ENCODE measurements at places on chromosomes 1 and 21. TPM values are rescaled to one million over a fixed set of nuclear protein-coding genes. Genes with fewer than 3 reads are reported as not detected.

The CADM3 gene
- total RNA-seq, result 8.7 TPM

The AMY1A gene
- not detected for total RNA-seq

GRCh38 chr1:243818978-243819377 lies 31.1 kb downstream of the AKT3 start:
- no peaks in the 10 kb centered on the region for H3K36me3 ChIP-seq
- H3K27me3 ChIP-seq, result no peaks in the 10 kb centered on the region
- DNase-seq, result no peak
- no peaks in the 10 kb centered on the region for H3K4me1 ChIP-seq
- no peak overlapping the region for H3K27ac ChIP-seq

GRCh38 chr1:115409094-115410015 lies 71.3 kb upstream of the NGF start:
- H3K27ac ChIP-seq, result peak overlapping the region; percentile 6
- H3K4me1 ChIP-seq, result peaks cover 6% of the 10 kb centered on the region
- no peak for DNase-seq
- H3K4me3 ChIP-seq, result no peak overlapping the region

- no peaks in the 10 kb centered on the region for H3K36me3 ChIP-seq
- peaks cover 17% of the 10 kb centered on the region for H3K4me1 ChIP-seq
- peak overlapping the region; percentile 82 for H3K27ac ChIP-seq
- H3K27me3 ChIP-seq, result no peaks in the 10 kb centered on the region
- peak overlapping the region; percentile 80 for H3K4me3 ChIP-seq
Observed at GRCh38 chr1:68228851-68229250, 3.5 kb downstream of the WLS start.

DNA sequence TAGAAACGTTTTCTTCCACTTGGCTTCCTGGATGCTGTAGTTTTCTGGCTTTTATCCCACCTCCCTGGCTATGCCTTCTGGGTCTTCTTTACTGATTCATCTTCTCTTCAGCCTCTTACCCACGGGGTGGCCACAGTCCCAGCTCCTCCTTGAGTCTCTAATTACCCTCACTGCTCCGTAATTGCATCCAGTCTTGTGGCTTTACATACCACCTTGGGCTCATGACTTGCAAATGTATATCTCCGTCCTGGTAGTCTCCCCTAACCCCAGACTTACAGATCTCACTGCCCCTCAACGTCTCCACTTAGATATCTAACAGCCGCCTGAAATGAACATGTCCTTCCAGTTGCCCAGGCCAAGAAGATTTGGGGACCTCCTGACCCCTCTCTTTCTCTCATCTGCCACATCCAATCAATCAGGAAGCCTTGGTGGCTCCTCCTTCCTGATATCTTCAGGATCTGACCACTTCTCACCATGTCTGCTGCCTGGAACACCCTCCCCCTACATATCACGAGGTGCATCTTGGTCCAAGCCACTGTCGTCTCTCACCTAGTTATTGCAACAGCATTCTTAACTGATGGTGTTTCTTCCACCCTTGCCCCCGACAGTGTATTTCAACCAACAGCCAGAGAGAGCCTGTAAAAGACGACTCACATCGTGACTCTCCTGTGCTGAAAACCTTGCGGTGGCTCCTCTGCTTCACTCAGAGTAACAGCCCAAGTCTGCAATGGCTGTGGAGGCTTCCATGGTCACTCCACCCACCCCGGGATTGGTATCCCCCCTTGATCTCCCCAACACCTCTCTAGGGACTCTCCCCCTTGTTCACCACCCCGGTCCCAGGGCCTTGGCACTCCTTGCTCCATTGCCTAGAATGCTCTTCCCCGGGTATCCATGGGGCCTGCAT lies 219.0 kb upstream of the POU3F1 start:
- H3K4me1 ChIP-seq, result no peaks in the 10 kb centered on the region
- H3K36me3 ChIP-seq, result no peaks in the 10 kb centered on the region
- H3K4me3 ChIP-seq, result no peak overlapping the region
- no peaks in the 10 kb centered on the region for H3K27me3 ChIP-seq
- no peak for DNase-seq
- H3K27ac ChIP-seq, result no peak overlapping the region

GRCh38 chr1:18256282-18257235 lies 149.0 kb downstream of the IGSF21 start:
- no peak overlapping the region for H3K27ac ChIP-seq
- no peak overlapping the region for H3K4me3 ChIP-seq
- H3K36me3 ChIP-seq, result no peaks in the 10 kb centered on the region
- no peaks in the 10 kb centered on the region for H3K4me1 ChIP-seq
- no peaks in the 10 kb centered on the region for H3K27me3 ChIP-seq

All from thoracic aorta (tissue), 2 donors.